ENCODE measurements at places on chromosomes 12 and 14.

DNA sequence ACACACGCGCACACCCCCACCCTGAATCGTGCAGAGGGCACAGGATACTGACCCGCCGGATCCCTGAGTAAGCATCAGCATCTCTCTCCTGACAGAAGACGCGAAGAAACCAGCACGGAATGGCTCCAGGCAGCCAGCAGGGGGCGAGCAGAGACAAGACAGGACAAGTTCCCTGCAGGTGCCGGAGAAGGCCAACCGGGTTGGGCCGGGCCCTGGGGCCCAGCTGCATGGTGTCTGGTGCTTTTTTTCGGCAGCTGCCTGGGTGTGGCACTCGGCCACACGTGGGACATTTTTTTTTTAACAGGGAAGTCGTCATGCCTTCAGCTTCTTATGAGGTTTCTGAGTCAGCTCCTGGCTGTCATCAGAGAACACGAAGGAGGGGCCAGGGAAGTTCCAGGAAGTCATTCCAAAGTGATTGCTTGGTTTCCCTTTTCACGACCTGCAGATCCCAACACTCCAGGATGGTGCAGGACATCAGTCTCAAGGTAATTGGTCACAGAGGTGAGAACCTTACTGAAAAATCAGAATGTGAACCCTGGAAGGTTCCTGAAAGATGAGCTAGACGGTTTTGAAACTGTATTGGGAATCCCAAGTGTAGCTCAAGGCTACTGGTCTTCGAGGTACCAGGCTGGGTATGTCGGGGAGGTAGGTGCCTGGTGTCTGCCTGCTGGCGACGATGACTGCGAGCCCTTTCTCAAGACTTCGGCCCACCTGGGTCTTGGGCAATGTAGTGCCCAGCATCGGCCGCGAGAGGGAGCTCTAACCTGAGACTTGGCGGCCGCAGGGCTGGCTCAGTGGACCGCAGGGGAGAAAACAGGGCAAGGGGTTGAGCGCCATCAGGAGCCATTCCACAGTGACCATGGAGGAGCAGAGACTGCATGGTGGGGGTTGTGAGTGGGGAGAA, 190.8 kb upstream of the PRMT8 start:
- DNase-seq = peak; percentile 91

GRCh38 chr12:113829212-113829611, 136.9 kb downstream of the RBM19 start:
- DNase-seq = no peak

DNA sequence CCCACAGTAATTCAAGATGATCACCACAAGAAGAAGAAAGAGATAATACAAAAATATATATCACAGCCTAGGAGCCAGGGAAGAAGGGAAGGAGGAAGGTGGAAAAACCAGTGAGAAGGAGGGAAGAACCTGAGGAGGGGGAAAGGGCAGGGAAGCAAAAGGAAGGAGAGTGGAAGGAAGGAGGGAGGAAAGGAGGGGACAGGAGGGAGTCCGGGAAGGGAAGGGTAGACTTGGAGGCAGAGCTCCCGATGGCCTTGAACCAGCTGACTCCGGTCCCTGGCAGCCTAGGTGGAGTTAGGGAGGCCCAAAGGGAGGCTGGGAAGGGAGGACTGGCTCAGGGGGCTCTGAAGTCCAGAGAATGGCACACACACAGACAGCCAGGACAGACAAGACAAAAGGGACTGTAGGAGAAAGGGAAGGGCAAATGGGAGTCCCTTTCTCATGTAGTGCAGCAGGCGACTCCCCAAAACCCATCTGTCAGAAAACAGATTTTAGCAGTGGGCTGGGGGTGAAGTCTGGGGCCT, 4.7 kb upstream of the ZNF384 start:
- DNase-seq = no peak

DNA sequence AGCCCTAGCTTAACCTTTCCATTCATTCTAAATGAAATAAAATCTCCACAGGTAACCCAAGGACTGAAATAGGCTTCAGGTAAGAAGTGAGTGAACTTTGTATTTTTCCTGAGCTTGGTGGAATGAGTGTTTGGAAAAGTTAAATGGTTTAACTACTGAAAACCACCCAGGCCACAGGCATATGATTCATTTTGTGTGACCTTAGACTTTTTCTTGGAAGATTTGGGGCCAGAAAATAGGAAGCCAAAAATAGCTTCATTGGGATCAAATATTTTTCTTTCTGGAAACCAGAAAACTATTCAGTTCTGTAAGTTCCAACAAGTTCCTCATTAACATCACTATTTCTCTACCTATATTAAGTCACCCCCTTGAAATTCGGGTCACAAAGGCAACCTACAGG, 212.6 kb downstream of the PCNX1 start:
- DNase-seq = no peak

GRCh38 chr14:55071870-55072640, 20.6 kb downstream of the MAPK1IP1L start:
- peak; percentile 77 for DNase-seq

DNA sequence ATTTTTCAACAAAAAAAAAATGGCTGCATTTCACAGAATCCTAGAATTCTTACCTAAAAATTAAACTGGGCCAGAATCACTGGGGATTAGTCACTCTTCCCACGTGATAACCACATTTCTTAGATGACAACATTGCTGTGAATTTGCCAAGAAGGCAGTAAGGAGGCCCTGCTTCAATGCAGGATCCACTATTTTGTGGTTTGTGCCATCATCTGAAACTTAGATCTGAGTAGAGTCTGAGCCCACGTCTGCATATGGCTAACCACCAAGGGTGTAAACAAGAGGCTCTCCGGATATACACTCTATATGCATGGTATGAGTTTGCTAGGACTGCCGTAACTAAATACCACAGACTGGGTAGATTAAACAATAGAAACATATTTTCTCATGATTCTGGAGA, 24.4 kb upstream of the TBX5 start:
- DNase-seq = peak; percentile 67

- no peak for DNase-seq
Measured at GRCh38 chr14:77322951-77323350, 2.1 kb downstream of the GSTZ1 start.

DNA sequence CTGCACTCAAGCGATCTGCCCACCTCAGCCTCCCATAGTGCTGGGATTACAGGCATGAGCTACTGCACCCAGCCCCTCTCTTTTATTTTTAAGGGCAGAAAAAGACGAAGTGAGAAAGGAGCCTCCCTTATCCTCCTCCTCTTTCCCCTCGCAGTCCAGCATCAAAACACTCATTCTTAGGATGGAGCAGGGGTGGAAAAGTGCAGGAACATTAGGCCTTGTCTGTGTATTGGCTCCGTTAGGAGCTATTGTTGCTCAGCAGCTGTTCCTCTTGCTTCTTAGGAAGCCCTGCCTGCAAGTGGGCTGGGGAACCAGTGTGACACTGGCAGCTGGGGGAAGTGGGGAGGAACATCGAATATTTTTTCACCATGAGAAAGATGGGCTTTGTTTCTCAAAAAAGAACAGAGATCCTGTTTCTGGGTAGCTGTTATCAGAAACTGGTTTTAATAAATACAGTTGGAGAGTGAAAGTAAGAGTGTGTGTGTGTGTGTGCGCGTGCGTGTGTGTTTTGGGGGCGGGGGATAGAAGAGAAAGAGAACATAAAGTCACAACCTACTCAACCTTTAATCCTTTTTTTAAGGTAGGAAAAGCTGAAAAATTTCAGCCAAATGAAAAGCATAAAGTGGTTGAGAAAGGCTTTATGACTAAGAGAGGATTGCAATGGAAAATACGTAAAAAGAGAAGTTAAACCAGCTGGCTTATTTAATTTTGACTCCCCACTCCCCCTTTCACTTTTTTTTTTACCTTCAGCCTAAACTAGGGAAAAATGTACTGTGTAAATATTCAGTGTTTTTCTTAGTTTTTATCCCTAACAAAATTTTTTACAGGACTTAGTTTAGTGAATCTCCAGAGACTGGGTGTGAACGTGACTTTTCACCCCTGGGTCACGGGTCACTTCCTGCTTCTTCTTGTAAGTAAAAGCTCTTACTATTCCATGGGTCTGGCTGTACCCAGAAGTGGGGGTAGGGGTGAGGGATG, 197.2 kb upstream of the PLEKHG7 start:
- no peak for DNase-seq

DNA sequence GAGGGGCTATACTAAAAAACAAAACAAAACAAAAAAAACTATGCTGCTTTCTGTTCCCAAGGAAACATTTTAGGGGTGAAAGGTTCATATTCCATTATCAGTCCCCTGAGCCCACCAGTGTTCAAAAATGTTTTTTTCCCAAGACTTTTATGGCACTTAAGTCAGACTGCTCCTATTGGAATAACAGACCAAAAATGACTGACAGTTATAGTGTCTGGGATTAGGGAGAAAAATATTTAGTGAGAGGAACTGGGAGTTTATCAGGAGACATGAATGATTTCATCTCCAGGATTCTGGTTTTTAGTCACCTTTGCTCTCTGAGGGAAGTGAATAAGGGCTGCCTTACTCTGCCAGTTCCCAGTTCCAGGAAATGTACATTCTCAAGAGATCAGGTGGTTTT, 68.0 kb downstream of the PDE3A start:
- peak; percentile 5 for DNase-seq

DNA sequence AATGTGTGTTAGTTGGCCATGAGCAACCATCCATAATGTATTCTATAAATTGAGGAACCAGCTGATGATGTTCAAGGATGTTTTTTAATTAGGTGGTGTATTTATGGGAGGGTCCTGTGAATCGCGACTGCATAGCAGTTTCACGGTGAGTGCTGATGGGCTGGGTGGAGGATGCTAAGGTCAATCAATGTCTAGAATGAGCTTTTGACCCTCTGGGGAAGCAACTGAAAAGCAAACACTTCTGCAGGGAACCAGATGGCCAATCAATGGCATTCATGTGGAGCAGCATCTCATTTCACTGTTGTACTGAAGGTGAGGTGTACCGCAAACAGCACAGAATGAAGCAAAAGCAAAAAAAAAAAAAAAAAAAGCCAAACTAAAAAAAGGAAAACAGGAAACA, 676.1 kb upstream of the TMEM132C start:
- DNase-seq = no peak

DNA sequence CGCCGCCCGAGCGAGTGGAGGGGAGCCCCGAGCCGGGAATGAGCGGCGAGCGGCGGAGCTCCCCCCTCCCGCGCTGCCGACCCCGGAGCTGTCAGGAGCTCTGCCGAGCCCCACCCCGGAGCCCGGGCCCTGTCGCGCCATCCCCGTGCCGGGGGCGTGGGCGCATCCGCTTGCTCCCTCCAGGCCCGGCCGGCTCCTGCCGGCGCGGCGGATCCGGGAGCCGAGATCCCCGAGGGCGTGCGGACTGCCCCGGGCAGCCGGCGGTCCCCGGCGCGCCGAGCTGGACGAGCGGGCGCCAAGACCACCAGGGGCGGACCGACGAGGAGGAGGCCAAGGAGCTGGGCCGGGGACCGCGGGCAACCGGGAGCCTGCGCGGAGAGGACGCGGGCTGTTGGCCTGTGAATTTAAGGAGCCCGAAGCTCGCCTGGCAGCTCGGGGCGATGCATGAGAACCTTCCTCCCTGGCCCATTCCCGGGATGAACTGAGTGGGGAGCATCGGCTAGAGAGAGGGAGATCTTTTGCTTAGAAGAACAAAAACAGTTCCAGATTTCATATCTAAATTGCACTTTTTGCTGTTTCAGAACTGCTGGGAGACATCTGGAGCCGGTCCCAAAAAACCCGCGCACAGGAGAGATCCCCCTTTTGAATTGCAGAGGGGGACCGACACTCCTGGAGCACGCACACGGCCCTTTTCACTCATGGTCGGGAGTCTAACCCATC, 2.0 kb downstream of the PTHLH start:
- no peak for DNase-seq

GRCh38 chr12:5514016-5514415, 82.1 kb downstream of the NTF3 start:
- DNase-seq = no peak

GRCh38 chr12:112750971-112751370, 40.6 kb upstream of the RPH3A start:
- no peak for DNase-seq

Data from A172 (cell line).